ENCODE measurements at places on chromosomes 4 and X.

DNA sequence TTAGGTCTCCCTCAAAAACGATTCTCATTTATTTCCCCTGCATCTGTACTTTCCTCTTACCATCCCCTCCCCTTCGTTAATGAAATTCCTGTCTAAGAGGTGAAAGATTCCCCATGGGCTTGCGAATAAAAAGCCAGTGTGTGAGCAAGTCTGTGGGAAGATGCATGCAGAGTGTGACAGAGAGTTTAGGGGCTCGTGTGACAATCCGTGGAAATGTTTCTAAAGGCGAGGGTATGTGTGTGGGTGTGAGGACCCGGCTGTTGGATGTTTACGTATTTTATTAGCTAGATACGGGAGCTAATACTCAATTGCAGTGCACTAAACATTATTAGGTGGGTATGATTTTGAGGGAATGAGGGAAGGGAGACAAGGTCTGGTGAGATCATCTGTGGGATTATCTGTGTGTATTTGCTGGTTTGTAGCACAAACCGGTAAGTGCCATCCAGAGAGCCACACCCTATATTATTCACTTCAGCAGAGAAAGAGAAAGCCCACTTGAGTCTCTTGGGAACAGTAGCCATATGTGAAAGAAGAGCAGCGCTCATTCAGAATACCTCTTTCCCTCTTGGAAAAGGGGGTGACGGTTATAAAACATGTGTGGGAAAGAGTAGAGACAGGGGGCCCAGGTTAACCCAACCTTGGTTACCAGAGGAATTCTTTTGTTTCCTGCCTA, 893 bp upstream of the HOPX start:
- peak; percentile 4 for DNase-seq

DNA sequence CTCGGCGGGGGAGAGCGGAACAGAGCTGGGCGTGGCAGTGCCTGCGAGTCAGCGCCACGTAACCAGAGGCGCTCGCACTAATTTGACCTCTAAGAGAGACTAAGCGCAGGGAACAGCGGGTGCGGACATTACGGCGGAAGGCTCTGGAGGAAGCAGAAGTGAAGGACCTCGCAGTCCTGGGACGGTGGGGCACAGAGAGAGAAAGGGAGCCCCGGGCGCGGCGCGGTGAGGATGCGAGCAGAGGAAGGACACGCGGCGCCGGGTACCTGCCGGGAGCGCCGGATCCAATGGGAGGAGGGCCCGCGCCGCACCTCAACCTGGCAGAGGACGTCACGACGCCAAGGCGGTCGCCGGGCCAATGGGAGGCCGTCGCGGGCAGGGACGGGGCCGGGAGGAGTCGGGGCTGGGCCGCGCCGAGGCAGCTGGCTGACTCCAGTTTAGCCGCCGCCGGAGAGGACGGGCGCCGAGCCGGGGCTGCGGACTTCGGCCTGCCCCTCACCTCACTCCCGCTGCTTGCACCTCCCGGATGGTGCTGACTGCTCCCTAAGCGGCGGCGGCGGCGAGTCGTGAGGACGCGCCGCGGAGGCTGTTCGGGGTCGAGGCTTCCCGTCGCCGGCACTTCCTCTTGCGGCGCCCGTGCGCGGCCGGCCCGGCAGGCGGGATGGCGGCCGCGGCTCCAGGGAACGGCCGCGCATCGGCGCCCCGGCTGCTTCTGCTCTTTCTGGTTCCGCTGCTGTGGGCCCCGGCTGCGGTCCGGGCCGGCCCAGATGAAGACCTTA, at the start of gene TMEM165:
TMEM165 (plus strand) TSS at position 429 of the 779 bp plus-strand sequence; CDS start at position 662, 233 bp downstream.
- peak; percentile 93 for DNase-seq

DNA sequence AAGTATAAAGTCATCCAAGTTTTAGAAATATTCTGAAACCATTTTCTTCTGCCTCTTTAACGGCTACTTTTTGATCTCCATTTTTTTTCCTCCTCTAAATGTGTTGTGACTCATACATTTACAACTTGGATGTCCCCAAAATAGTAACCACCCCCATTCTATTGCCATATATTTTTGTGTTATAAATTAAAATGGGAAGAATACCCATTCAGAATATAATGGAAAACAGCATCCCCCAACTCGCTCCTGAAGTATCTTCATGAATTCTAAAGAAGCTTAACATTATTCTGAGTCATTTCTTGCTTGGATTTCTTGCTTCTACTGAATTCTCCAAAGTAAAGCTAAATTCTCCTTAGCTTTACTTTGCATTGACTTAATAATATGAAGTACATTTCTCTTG, 92.0 kb upstream of the PTPN13 start:
- no peak for DNase-seq

DNA sequence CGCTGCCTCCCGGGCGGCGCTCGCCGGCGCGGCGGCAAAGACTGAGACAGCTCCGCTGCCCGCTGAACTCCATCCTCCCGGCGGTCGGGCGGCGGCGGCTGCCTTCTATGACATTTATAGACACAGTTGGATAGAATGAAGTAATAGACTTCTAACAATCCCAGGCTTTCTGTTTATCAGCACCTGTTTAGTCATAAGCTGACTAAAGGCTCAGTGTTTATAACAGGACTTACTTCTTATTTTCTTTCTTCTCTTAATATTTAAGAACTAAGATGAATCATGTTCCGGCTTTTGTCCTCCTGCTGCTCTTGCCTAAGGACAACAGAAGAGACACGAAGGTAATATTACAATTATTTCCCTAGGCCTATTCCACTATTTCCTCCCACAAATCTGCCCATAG, 3.9 kb downstream of the ARL13A start:
- no peak for DNase-seq

- peak; percentile 32 for DNase-seq
Measured at GRCh38 chrX:134423606-134424005, 36.4 kb upstream of the HPRT1 start.

DNA sequence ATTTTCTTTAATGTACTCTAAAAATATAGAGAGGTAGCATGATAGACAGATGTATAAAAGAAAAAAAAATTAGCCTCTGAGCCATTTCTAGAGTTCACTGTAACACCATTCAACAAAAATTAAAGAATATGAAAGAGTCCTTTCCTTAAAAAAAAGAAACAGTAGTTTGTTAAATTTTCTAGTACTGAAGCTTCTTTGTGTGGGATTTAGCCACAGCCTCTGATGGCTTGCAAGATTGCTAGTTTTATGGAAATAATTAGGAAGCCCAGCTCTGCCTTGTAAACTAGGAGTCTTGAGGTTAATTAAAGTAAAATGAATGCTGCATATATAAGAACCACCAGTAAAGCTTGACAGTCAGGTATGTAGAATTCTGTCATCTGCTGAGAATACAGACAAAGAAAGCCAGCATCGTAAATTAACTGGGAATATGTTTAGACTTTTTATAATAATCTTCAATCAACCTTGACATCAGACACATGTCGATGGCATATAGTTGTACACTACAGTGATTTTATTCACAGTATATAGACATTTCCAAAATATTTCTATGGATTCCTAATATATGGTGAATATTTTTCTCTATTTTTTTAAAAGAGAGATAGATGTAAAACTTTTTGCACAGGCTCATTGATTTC, 44.8 kb upstream of the NEIL3 start:
- DNase-seq: no peak

GRCh38 chrX:149131774-149132173, 373.3 kb downstream of the IDS start:
- no peak for DNase-seq

DNA sequence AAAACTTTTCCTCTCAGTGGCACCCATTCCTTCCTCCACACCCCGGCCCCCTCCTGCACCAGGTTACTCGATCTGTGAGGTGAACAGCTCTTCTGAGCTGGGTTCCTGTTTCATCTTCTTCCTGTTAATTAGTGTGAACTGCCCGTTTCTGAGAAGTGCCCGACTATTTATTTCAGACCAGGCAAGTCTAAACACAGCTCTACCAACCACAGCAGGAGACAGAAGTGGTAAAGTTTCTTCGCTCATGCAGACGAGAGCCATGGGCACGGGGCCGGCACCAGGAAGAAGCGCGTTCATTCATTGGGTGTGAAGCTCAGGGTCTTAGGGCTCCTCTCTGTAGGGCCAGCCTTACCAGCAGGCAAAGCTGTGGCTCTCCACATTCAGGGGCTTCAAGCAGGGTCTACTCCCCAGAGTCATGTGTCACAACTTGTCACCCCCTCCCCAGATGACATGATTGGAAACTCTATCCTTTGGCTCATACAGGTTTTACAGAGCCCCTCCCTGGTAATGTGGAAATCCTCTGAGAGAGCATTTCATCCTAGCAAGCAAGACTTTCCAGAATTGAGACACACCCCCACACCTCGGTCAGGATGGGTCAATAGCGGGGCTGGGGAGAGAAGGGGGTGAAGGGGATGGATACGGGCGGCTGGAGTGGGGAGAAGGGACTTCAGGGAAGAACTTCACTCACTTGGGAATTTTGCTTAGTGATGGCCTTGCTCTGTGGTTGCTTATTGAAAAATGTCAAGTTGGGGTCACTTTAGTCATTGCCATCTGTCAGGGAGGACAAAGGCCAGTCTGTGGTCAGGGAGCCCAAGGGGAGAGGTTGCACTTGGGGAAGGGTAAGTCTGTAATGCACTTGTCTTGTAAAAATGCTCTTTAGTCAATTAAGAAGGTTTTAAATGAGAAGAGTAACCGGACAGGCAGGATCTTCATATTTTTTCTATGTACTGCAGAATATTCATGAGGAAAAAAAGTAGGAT, 121.6 kb upstream of the TRIM2 start:
- no peak for DNase-seq

DNA sequence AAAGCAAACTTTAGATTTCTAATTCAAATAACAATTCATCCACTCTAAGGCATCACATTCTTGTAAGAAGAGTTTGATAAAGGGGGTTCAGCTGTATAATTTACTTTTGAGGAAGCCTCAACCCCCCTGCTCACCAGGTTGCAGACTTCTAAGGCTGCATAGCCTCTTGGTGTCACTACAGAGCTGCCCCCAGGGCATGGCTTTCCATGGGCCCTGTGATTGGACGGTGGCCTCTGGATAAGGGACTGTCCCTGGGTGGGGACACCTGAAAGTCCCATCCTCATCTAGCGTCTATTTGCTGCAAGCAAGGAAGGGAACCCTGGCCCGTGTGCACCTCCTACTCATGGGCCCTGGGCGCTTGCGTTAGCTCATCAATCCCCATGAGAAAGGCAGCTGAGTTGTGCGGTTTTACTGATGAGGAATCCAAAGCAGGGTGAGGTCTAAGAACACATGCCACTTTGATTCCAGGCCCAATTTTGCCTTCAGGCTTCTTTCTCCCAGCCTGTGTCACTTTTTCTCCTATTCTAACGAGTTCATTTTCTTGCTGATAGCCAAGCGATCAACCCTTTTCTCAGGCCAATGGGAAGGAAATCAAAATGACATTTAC, 51.8 kb downstream of the SCML1 start:
- no peak for DNase-seq

DNA sequence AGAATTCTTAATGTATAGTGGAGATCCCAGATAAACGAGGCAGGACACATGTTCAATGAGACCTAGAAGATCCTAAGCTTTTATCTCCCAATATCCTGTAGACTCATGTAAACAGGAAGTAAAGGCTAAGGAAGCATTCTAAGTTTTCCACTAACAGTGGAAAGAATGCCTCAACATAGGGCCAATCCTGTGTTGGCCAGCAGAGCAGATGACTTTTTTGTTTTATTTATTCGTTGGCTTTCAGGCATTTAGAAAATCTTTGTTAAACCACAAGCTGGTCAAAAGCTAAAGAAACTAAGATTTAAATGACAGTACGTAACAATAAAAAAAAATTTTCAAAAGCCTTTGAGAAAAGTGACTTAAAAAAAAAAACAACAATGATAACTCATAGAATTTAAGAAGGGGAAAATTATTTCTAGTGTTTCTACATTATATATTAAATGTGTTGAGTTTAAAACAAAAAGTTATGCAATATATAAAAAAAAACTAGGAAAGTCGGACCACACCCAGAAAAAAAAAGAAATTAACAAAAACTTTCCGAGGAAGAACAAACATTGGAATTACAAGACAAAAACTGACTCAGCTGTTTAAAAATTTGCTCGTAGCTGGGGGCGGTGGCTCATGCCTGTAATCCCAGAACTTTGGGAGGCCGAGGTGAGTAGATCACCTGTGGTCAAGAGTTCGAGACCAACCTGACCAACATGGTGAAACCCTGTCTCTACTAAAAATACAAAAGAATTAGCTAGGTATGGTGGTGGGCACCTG, 759.3 kb downstream of the FSTL5 start:
- no peak for DNase-seq

- DNase-seq: no peak
Measured at GRCh38 chrX:12370497-12370986, 232.3 kb downstream of the FRMPD4 start.

DNA sequence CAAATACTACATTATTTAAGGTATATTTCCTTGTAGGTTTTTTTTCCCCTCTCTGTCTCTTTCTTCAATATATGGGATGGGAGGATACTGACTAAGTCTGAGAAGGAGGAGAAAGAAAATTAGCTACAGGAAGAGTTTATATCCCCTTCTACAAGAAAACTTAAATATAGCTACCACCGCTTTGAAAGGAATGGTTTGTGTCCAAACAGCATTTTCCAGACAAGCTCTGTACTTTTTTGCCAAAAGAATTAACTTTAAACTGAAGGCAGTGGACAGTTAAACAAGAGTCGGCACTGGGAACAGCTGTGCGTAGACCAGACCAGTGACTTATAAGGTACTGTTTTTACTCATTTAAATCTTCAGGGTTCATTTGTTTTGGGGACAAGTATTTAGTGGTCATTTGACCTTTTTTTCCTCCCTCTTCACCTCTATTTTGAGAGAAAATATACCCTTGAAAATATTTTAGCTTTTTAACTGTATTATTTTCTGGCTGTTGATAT, 303.7 kb downstream of the ARHGAP24 start:
- no peak for DNase-seq

DNA sequence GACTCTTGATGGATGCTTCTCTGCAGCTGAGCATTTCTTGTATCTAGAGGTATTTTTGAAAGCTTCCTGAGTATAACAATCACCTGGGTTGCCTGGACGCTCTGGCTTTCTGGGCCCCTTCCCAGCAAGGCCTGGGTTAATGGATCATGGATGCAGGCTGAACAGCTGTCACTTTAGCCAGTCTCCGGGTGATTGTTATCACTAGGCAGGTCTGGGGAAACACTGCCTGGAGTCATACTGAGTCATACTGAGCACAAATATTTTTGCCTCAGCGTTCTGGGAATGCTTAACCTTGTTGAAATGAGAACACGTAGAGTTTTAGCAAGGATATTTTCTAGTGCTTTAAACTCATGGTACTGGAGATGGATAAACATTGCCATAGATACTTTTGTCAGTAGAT, 102.6 kb downstream of the PHEX start:
- peak; percentile 34 for DNase-seq

- no peak for DNase-seq
Measured at GRCh38 chrX:136163689-136164088, 16.4 kb downstream of the FHL1 start.

DNA sequence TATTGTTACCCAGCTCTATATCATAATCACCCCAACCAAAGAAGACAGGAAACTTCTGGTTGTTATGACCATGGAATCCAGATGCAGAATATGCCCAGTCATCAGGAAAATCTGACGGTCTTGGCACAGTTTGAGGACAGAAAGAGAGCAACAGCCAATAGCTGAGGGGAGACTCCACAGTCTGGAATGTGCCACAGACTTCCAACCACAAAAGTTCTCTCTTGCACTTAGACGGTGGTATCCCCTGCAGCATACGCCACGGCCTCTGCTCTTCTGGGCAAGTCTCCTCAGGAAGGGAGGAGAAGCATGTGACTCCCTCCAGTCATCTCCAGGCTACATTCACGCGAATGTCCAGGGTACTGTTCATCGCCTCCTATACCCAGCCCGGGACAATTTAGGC, 18.4 kb downstream of the ZNF827 start:
- no peak for DNase-seq

GRCh38 chrX:150364347-150365050, 1.4 kb downstream of the MAMLD1 start:
- no peak for DNase-seq
